NCI-H1436 treated with DMSO at 0.1 percent for 48 hours (cell line): ENCODE measurements at places on chromosomes 6 and 20.

- no peak for DNase-seq
These were observed 26.3 kb downstream of the RPRD1B start for GRCh38 chr20:38059832-38060231.

GRCh38 chr20:50513169-50514034 lies 3.2 kb downstream of the PTPN1 start:
- no peak for DNase-seq

DNA sequence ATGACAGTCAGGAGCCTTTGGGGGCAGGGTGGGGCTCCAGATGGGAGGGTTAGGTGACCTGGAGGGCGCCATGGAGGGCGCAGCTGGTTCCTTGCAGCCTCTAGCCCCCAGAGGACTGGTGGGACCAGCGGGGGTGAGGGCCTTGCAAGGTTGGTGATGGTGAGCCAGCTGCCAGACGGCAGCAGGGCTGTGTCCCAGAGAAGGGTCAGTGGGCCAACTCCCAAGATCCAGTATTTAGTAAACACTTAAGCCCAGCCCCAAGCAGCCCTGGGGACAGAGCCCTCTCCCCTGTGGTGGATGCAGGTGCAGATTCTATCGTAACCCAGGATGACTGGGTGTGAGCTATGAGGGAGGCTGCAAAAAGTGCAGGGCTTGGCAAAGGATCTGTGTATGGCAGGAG lies 201.5 kb upstream of the RNF24 start:
- no peak for DNase-seq

GRCh38 chr6:161639772-161640171 lies 365.9 kb upstream of the AGPAT4 start:
- no peak for DNase-seq

DNA sequence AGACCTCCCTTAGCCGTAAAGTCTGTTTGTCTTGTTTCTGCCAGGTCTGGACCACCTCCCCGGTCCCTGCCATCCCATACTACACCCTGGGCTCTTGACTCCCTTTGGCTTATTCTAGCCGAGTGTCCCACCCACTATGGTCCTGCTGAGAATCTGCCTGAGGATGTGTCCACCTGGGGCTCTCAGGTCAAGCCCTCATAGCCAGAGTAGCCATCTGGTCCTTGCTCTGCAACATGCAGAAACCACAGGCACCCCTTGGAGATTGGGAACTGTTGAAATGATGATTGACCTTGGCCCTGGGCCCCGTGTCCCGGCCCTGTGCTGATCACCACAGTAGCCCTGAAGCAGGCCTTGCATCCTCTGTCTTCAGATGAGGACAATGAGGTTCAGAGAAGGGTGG lies 44.0 kb downstream of the VSTM2L start:
- DNase-seq, result no peak

DNA sequence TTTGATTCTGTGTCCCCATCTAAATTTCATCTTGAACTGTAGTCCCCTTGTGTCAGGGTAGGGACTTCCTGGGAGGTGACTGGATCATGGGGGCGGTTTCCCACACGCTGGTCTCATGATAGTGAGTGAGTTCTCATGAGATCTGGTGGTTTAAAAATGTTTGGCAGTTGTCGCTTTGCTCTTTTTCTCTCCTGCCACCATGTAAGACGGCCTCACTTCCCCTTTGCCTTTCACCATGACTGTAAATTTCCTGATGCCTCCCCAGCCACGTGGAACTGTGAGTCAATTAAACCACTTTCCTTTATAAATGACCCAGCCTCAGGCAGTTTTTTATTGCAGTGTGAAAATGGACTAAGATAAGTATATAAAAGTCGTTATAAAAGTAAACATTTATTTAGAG lies 80.5 kb upstream of the SGK1 start:
- no peak for DNase-seq

- no peak for DNase-seq
These were observed 4.9 kb upstream of the DEK start for GRCh38 chr6:18269253-18269652.

- DNase-seq, result no peak
These were observed 21.7 kb upstream of the OCSTAMP start for GRCh38 chr20:46572153-46572552.

GRCh38 chr6:168167431-168168315 lies 88.7 kb upstream of the FRMD1 start:
- no peak for DNase-seq

GRCh38 chr6:95545686-95546085 lies 31.6 kb upstream of the MANEA start:
- DNase-seq, result peak; percentile 62

DNA sequence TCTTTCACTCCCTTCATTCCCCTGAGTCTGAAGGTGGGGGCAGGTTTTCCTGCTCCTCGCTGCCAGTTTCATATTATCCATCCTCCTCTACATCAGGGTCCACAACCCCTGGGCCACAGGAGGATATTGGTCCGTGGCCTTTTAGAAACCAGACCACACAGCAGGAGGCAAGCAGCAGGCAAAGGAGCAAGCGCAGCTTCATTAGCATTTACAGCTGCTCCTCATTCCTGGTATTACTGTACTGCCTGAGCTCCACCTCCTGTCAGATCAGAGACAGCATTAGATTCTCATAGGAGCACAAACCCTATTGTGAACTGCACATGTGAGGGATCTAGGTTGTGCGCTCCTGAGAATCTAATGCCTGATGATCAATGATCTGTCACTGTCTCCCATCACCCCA lies 380.3 kb downstream of the ARHGAP18 start:
- DNase-seq, result no peak

GRCh38 chr6:122758927-122759334 lies 20.6 kb upstream of the FABP7 start:
- no peak for DNase-seq

DNA sequence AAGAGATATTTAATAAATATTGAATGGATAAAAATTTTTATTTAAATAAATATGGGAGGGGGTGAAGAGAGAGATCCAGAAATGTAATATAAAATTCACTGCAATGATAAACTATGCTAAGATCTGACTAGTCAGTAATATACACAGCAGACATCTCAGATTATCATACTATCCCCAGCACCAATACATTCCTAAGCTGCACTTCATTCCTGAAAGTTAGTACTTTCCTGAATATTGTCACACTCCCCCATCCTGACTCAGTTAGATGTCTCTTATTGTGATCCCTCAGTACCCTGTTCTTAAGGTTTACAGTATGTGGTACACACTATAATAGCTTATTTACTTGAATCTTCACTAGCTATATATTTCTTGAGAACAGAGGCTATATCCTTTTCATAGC lies 88.3 kb upstream of the KCNQ5 start:
- DNase-seq, result no peak

DNA sequence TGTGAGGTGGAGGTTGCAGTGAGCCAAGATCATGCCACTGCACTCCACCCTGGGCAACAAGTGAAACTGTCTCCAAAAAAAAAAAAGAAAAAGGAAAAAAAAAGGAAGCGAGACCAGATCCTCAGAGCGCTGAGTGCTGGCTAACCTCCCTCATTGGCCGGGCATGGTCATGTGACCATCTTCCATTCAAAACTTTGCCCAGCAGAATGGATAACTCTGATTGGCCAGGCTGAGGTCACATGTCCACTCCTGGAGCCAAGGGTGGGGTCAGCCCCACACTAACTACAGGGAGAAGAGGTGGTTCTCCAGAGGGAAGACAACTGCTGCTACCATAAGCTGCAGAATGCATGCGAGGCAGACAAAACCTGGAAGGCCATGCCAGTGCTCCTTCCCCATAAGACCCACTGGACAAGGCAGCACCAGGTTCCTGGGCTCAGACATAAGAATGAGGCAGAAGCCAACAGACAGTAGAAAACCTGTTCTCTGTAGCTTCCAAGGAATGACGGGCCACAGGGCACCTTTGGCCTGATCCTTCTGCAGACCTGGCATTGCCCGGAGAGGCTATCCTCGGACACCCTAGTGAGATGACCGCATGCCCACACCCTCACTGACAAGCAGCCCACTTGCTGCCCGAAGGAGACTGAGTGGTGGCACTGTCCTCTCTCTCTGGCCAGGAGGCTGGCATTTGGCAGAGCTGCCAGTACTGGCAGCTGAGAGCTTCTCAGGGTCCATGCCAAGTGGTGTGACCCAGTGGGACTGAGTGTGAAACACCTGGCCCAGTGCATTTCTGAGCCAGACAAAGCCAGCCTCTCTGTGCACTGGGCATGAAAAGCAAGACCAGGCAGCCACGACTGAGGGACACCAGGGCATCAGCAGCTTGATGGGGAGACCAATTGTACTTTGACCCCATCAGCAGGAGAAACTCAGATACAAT lies 311.9 kb upstream of the SULF2 start:
- DNase-seq, result no peak
